Activated CD4-positive, alpha-beta memory T cell treated with anti-CD3 and anti-CD28 coated beads for 36 hours (primary cell): ENCODE measurements at places on chromosomes 12 and 14. TPM values are rescaled to one million over a fixed set of nuclear protein-coding genes. Genes with fewer than 3 reads are reported as not detected.

DNA sequence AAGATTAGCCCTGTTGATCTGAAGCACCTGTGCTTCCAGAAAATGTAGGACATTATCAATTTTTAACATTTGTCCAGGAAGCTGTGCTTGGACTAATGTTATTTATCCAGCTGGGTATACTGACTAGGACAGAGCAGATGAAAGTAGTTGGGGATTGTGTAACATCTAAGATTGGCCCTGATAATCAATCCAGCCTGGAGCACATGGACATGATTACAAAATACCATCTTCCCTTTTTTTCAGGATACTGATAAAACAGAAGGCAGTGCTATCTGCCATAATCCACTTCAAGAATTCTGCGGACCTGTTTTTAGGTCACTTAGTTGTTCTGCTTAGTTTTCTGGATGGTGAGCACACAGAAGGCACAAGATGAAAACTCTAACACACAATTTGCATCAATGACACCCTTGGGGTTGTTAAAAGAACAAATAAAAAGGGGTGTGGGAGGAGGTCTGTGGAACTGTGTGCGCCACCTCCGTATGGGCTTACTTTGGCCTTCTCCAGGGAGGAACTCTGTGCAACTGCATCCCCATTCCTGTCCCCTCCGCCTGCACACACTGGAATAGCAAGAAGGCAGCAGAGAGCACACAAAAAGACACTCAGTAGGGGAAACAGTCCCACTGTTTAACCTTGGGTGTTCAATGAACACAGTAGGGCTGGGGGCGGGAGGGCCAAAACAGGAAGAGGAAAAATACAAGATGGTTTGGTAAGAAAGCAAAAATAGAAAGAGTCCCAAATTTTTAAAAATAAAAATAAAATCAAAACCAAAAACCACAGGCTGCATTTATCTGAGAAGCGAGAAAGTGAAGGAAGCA is 31.1 kb upstream of the DUSP6 start:
- DNase-seq: no peak

- DNase-seq: no peak
These were observed 61.8 kb downstream of the SLC38A4 start for GRCh38 chr12:46764005-46764404.

DNA sequence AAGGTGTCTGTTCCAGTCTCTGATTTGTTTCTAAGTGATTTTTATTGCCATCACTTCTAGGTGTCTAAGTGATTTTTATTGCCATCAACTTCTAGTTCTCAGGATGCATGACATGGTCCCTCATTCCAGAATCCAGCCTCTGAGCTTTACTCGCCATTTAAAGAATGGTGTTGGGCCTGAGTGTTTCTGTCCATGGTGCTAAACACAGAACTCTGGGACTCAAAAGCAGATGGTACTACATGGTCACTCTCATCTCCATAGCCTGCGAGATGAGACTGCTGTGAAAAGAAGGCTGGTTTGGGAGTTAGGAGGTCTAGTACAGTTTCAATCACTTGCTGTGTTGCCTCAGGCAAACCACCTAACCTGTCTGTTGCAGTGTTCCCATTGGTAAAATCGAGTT is 276.6 kb downstream of the NRXN3 start:
- no peak for DNase-seq

DNA sequence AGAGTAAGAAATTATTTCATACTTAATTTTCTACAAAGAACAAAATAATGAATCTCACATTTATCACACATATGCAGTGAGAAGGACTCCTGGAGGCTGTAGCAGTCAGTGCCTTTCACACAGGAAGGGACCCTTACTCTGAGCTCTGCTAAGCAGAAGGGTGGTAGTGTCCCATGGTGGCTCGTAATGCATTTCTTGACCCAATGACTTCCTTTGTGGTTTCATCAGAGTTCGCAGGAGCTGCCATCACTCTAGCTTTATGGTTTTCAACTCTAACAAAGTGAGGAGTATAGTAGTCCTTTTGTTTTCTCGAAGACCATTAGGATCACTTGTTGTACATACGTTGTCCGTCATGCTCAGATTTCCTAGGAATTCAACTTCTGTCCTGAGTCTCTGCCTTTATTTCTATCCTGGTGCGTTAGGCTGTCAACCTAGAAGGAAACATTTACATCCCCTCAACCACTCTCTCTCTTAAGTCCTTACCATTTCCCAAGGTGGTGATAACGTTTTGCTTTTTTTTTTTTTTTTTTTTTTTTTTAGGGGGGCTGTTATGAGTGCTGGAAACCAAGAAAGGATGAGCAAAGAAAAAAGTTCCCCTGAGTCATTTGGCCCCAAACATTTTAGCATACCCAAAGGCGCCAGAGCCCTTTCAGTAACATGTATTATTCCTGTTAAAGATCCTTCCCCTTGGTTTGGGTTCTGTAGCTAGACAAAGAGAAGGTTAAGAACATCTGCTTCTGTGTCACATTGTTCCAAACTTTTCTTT is 37.2 kb downstream of the GABARAPL1 start:
- no peak for DNase-seq

GRCh38 chr14:101934601-101935150 is 29.7 kb upstream of the DYNC1H1 start:
- no peak for DNase-seq

DNA sequence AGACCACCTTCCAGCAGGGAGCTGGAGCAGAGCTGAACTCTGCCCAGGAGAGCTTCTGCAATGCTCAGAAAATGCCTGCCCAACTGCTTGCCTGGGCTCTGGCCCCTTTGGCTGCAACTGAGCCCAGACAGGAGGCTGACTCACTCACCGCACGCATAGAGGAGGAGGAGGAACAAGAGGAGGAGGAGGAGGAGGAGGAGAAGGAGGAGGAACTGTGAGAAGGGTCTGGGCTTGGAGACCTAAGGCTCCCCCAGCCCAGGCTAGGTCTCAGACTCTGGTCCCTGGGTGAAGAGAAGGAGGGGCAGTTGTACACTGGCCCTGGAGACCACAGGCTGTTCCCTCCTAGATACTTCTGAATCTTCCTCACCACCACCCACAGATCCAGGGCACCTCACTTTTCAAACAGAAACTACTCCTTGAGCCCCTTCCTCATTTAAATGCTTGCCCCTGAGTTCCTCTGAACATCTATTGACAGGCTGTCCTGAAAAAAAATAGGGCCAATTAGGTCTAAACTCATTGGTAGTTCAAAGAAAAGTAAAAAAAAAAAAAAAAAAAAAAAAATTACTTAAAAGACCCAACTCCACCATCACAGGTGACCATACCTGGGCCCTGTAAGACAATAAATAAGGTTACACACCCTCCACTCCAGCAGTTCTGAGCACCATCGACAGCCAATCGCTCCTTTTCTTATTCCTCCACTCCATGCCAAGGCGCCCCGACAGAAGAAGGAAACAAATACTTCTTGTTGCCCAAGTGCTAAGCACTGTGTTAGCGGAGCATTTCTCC is 674 bp downstream of the VDR start:
- DNase-seq: peak; percentile 84

DNA sequence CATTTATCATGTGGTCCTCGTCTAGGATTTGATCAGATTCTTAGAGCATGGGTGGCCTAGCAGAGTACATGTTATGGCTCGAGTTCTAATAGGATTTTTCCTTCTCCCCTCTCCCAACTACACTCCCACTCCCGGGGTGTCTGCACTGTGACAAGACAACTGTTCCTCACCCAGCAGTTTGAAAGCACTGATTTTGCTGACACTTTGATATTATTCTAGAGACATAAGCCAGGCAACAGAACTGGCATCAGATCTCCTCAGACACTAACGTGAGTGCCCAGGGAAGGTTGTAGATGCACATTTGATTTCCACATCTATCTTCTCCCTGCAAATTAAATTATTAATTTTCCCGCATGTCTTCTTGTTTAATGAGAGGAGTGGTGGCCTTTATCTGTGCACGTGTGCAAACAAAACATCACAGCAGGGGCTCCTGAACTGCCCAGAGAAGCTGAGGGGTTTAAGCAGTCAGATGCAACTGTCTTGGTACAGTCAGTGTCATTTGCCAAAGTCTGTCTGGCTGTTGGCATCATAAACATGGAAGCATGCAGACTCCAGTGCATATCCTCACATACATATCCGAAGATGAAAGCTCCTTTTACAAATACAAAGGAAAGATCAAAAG is 491.8 kb downstream of the NPAS3 start:
- no peak for DNase-seq

DNA sequence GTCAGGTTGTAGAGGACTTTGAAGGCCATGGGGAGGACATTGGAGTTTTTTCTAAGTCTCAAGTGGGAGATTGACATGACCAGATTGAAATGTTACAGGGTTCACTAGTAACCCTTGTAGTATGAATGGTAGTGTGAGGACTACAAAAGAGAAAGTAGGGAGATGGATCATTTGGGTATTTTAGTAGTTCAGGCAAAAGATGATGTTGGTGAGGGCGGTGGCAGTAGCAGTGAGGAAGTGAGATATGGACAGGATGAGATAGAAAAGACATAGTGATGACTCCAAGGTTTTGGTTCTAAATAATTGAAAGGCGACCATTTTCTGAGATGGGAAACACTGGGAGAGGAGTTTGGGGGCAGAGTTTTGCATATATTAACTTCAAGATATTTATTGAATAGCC is 94.2 kb upstream of the CNTN1 start:
- DNase-seq: no peak

- no peak for DNase-seq
These were observed 54.8 kb upstream of the RASSF8 start for GRCh38 chr12:25903603-25904245.

DNA sequence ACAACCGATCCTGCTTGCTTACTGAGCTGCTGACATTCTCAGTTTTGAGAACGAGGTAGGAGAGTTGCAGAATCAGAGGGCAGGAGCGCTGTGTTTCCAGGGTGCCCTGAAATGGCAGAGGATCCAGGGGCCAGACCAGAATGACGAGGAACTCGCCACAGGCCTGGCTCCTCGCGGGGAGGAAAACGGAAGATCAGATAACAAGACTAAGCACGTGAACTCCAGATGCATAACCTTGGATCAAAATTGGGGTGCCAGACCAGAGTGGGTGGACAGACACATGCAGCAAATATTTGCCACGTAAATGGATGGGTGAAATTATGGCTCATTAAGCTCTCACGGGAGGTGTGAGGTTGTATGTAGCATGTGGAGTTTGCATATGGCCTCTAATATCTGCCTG is 46.5 kb downstream of the ELK3 start:
- DNase-seq: no peak

The LTB4R gene
- 16.7 TPM for total RNA-seq

The PAPLN gene
- 0.65 TPM for total RNA-seq

The GLS2 gene
- total RNA-seq: 6.1 TPM

The CIROP gene
- not detected for total RNA-seq

The ZNF140 gene
- total RNA-seq: 11.8 TPM

The IQSEC3 gene
- total RNA-seq: 0.29 TPM
